ENCODE measurements at places on chromosomes 3 and 15.

DNA sequence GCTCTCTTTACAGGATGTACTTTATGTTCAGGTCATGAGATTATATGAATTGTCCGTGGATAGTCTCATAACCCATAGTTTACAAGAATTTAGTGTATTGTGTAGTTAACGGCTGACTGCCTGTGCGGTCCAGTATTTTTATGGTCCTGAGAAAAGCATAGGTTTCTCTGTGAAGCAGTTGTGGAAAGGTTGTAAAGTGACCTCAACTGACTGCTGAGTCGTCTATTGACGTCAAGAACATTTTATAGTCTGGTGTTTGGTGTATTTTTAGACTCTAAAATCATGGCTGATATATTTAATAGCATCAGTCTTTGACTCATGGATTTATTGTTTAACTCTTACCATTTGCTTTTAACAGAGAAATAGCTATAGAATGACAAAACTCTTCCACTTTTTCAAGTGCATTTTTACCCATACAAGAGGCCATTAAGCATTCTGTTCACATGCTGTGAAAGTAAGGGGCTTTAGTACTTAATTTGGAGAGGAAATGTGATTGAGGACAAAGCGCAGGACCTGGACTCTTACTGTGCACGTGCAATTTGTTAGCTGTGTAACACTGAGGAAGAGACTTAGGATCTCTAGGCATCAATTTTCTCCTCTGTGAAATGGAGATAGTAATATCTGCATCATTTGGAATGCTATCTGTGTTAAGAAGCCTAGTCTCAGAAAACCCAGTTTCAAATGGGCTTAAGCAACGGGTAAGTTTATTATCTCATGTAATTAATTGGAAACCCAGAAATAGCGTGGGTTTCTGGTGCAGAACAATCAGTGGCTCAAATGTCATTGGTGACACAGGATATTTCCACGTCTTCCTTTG, 240.8 kb downstream of the NFKBIZ start:
- peak; percentile 17 for DNase-seq

DNA sequence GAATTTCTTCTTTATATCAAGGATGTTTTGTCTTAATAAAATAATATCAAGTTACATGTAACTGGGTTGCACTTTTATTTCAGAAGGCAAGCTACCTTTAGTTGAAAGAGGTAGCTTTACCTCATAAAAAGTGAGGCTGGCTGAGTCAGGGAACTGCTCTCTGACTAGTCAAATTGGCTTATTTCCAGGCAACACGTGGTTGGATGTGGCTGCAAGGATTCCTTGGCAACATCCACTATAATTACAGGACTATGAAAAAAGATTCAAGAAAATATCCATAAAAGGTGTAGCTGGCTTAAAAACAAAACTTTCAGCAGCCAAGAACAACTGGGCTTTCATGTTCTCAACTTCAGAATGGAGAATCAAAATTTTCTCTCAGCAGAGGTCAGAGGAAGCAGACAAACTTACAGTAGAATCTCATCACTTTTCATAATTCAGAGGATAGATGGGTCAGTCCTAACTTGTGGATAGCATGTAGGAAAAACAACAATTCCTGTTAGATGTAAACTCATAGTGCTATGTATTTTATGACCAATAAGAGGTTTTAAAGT, 779.1 kb downstream of the MECOM start:
- peak; percentile 52 for DNase-seq

- no peak for DNase-seq
Measured at GRCh38 chr3:64026346-64026745, 3.1 kb upstream of the PSMD6 start.

- no peak for DNase-seq
Measured at GRCh38 chr3:188916934-188917401, 254.8 kb upstream of the TPRG1 start.

DNA sequence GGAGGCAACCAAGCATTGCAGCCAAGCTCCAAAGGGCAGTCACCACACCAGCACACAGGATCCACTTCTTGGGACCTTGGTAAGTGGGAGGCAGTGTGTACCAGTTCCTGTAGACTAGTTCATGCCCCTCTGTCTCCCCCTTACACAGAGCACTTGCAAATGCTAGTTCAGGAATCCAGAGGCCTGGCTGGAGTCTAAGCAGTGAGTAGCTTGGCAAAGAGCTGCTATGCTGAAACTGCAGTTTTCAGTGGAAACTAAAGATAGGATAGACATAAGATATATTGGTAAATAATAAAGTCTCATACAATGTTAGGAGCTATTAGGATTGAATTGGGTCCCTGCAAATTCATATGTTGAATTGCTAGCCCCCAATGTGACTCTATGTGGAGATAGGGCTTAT, 13.9 kb upstream of the SLC41A3 start:
- no peak for DNase-seq

- DNase-seq: no peak
Measured at GRCh38 chr3:73497646-73498406, 126.9 kb downstream of the PDZRN3 start.

DNA sequence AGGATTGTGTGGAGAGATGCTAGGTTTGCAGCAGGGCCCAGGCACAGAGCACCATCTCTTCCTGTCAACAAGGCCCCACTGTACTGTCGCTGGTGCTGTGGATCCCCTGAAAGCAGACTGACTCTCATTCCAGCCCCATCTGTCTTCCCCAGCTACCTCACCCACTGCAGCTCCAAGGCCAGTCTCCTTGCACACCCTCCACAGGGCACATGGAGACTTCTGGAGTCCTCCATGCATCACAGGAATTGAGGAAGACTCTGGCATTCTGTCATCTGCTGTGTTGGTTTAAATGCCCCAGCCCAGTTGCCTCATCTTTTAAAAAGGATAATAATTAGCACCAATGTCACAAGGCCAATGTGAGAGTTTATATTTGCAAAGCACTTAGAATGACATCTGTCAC, 301.2 kb downstream of the RPLP1 start:
- no peak for DNase-seq

- DNase-seq: no peak
Measured at GRCh38 chr3:52038227-52038626, 18.1 kb downstream of the DUSP7 start.

GRCh38 chr3:48157202-48157840, 30.9 kb downstream of the CDC25A start:
- no peak for DNase-seq

- DNase-seq: peak; percentile 46
Measured at GRCh38 chr3:52704611-52705437, 767 bp downstream of the GLT8D1 start.

- DNase-seq: no peak
Measured at GRCh38 chr3:195699860-195700259, 20.9 kb upstream of the MUC20 start.

GRCh38 chr3:16332904-16333426, 68.0 kb downstream of the OXNAD1 start:
- no peak for DNase-seq

- no peak for DNase-seq
Measured at GRCh38 chr3:105401691-105402149, 35.0 kb downstream of the ALCAM start.

DNA sequence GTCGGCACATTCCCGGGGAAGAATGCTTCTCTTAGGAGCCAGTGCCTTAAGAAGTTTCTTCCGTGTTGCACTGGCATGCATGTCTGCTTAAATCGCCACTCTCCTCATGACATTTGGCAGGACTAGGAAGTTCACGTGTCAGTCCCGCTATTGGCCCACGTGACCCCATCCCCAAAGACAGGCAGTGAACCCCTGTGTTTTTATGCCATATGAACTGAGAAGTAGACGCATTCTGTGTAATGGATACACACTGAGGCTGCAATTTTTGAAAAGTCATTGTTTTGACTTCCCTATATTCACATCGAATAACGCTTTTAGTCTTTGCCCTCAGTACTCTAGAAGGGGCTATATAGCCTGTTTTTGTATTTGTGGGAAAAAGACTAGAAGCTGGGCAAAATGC, 125.6 kb upstream of the TBL1XR1 start:
- DNase-seq: no peak

DNA sequence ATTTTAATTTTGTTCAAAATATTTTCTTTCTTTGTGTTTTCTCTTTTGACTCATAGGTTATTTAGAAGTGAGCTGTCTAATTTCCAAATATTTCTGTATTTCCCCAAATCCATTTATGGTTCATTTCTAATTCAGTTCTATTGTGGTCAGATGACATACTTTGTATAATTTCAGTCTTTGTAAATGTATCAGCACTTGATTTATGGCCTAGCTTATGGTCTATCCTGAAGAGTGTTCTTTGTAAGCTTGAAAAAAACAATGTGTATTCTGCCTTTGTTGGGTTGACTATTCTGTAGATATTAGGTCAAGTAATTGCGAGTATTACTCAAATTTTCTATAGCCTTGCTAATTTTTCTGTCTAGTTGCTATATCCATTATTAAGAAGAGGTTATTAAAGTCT, 311.2 kb downstream of the OCA2 start:
- DNase-seq: no peak

DNA sequence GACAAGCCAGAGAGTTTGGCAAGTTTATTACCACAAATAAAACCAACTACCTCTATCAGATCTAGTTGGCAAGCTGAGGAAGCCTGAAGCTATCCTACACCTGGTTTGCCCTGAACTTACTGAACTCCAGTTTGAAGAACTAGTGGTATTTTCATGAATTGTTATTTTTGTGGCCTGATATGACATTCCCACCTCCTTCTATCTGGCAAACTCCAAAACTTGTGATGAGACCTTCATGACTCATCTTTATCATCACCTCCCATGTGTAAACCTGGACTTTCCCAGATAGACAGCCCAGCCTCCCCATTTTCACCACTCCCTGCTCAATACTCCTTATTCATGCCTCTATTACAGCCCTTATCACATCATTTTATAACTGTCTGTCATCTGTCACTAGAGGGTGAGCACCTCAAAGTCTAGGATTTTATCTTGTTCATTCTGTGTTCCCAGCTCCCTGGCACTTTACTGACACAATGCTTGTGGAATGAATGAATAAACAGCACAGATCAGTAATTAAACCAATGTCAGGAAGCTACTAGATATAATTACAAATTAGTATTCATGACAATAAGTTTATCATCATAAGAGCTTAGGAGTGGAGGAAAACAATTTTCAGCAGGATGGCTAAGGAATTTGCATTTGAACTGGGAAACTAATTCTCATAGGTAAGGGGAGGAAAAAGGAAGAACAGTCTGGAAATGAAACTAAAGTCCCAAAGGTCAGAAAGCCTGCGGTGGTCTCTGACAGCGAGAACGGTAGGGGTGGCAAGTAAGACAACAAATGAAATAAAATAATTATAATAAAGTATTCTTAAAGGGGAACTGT, 13.2 kb upstream of the TRANK1 start:
- no peak for DNase-seq

DNA sequence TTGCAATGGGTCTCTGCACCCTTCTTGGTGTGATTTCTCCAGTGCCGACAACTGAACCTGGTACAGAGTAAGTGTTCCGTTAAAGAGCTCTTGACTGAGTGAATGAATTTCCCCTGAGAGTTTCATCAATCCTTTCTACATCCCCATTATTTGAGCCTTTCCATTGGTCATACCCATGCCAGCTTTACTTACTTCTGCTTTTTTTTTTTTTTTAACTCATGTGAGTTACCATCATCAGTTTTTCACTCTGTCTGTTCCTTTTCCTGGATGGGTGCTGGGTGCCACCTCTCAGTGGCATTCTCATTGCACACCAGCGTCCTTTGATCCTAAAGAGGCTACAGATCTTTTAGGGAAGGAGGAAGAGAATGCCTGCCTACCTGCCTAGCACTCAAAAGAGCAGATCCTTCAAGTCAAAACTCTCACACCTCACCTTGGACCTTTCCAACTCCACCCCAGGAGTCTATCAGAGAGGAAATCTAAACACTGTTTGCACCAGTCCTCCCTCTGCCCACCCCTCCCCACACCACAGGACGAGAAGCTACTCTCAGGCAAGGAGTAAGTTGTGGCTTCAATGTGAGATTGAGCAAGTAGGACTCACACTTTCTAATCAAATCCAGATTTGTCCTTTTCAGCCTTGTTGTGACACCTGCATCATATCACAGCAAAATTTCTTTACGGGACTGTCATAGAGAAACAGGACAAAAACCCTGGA, 13.1 kb upstream of the USP3 start:
- no peak for DNase-seq

- peak; percentile 75 for DNase-seq
Measured at GRCh38 chr3:27723001-27723445, 900 bp upstream of the EOMES start.

DNA sequence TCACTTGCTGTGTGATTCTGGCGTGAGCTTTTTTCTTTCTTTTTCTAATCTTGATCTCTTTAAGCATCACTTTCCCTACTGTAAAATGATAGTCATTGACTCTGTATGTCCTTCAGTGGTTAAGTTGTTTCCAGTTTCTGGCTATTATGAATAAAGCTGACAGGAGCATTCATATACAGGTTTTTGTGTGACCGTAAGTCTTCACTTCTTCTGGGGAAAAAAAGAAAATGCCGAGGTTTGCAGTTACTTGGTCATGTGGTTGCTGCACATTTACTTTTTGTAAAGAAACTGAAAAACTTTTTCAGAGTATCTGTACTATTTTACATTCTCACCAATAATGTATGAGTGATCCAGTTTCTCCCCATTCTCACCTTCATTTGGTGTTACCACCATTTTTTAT, 247.4 kb upstream of the RBMS3 start:
- DNase-seq: no peak

GRCh38 chr15:26260517-26261133, 397.5 kb upstream of the ATP10A start:
- DNase-seq: peak; percentile 73

GRCh38 chr15:65690778-65691177, 69.0 kb downstream of the SLC24A1 start:
- no peak for DNase-seq

DNA sequence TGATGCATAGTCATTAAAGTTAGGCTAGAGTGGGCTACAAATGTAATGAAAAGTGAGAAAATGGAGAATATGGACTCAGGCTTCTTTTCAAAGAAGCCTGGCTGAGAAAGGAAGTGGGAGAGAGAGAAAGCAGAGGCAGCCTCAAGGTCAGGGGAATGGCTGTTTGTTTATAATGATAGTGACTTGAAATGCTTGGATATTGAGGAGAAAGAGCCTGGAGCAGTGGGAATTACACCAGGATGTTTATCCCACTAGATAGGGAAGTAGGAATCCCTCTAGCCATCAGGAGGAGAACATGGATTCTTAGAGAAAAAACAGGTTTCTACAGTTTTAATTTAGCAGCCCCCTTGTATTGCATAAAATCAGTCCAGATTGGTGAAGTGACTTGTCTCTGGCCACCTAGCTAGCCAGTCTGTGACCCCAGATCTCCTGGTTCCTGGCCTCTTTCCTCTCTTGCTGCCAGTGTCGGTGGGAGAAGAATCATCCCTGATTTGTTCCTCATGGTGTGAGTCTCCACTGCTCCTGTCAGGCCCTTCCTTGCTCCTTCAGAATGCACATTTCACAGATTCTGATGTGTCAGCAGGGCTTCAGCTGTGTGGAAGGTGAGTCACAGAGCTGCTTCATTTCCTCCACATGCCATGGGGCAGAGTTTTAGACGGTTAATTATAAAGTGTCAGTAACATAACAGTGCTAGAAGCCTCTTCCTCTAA, 32.9 kb downstream of the SEMA6D start:
- no peak for DNase-seq

DNA sequence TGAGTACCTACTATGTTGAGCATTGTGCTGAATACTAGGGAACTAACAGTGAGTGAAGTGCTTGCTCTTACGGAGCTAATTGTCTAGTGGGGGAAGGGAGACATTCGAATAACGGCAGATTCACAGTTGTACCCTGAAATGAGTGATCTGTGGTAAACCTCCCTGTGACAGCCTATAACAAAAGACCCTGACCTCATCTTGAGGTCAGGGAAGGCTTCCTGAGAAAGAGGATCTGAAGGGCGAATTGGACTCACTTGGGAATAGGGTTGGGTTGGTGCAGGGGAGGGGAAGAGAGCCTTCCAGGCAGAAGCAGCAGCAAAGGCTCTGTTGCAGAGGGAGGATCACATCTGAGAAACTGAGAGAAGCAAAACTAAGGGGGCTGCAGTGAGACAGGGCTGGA, 13.2 kb downstream of the HPS3 start:
- no peak for DNase-seq
